CD4-positive, alpha-beta memory T cell (primary cell): ENCODE measurements at places on chromosomes 11 and 22. TPM values are rescaled to one million over a fixed set of nuclear protein-coding genes. Genes with fewer than 3 reads are reported as not detected.
A peak's percentile ranks its signal among the peaks of the same experiment; 100 is the strongest.

PYGM gene
- total RNA-seq: 11.3 TPM

UEVLD gene
- 10.7 TPM for total RNA-seq

OR52I2 gene
- total RNA-seq: not detected

DNA sequence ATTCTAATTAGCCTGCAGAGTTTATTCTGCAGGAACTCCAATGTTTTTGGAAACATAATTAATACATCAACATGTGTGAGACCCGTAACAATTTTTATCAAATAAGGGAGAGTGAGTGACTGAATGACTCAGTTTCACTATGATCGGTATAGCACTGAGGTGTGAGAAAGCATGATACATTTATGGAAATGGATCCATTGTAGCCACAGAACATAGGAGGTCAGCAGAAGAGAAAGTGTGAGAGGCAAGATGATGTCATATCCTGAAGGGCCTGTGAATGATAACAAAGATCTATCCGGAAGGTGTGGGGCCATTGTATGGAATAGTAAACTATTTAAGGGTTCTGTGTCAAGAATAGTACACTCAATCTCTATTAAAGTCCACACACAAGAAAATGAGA lies 1406.1 kb upstream of the TENM4 start:
- DNase-seq: no peak

CHORDC1 gene
- 70.2 TPM for total RNA-seq

GRCh38 chr11:7527029-7527428 lies 13.2 kb downstream of the PPFIBP2 start:
- peak; percentile 71 for DNase-seq

DNA sequence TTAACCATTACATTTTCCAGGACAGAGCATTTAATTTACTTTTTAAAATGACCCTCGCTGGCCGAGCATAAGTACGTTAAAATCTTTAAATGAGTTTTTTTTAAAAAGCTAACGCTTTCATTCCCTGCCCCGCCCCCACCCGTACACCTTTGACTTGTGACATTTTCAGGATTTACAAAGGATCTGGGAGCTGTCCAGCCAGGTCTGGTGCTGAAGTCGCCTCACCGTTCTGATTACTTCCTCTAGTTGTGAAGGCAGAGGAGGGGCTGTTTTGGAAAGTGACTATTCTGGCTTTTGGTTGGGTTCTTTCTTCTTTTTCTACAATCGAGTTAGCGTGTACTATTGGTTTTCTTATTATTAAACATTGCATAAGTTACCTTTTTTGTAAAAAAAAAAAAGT lies 2.9 kb downstream of the C11orf87 start:
- no peak for DNase-seq

C11orf42 gene
- not detected for total RNA-seq
